Kidney (tissue), 22 donors: ENCODE measurements at places on chromosomes 13 and 19. TPM values are rescaled to one million over a fixed set of nuclear protein-coding genes. Genes with fewer than 3 reads are reported as not detected.

DNA sequence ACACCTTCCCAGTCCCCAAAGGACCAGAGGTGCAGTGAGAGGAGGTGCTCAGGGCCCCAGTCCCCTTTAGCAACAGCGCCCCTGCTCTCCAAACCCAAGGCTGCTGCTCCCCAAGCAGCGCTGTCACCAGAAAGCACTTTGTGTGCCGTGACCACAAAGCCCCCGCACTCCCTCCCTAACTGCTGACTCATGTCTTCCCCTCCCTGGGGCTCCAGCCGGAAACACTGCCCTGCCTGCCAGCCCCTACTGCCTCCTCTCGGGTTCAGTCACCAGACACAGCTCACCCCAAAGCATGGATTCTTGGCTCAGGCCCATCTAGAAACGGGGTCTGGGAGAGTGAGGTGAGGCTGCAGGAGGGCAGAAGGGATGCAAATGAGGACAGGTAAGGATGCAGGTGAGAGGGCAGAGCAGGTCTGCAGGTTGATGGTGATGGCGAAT, 4.9 kb upstream of the TNFSF14 start:
- peak; percentile 54 for DNase-seq

DNA sequence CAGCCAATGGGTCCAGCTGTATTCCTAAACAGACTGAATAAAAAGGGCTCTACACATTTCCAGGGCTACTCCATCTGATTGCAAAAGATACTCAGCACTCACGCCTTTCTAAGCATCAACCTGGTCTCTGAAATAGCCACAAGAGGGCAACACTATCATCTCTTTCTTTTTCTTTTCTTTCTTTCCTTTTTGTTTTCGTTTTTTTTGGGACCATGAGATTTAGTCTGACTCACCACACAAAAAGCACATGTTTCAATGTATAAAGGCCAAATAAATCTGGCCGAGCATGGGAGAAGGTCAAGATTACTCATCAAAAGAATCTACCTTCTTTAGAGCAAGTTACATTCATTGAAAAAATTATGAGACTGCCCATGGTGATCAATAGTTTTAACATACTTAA, 805.6 kb upstream of the ARGLU1 start:
- DNase-seq = no peak

- DNase-seq = no peak
Observed at GRCh38 chr19:15115080-15115479, 7.9 kb downstream of the SYDE1 start.

GRCh38 chr13:33100886-33101285, 84.7 kb downstream of the KL start:
- DNase-seq = no peak

DNA sequence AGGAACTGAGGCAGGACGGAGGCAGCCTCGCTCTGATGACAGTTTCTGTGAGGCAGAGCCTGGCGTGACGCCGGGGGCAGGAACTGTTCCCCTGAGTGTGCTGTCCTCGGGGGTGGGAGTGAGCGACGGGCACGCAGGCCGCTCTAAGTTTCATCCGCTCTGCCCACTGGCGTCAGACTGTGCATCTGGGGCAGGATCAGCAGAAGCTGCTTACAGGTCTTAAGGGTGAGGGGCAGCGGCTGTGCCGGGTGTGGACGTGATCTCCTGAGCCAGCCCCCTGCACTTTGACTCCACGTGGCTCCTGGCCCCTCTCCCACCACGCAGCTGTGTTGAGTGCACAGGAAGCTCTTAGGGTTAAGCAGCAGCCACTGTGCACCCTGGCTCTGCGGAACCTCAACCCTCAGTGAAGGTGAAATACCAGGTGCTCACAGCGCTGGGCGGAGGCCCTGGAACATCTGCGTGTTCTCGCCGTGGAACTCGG, 1.5 kb downstream of the GRK1 start:
- no peak for DNase-seq

DNA sequence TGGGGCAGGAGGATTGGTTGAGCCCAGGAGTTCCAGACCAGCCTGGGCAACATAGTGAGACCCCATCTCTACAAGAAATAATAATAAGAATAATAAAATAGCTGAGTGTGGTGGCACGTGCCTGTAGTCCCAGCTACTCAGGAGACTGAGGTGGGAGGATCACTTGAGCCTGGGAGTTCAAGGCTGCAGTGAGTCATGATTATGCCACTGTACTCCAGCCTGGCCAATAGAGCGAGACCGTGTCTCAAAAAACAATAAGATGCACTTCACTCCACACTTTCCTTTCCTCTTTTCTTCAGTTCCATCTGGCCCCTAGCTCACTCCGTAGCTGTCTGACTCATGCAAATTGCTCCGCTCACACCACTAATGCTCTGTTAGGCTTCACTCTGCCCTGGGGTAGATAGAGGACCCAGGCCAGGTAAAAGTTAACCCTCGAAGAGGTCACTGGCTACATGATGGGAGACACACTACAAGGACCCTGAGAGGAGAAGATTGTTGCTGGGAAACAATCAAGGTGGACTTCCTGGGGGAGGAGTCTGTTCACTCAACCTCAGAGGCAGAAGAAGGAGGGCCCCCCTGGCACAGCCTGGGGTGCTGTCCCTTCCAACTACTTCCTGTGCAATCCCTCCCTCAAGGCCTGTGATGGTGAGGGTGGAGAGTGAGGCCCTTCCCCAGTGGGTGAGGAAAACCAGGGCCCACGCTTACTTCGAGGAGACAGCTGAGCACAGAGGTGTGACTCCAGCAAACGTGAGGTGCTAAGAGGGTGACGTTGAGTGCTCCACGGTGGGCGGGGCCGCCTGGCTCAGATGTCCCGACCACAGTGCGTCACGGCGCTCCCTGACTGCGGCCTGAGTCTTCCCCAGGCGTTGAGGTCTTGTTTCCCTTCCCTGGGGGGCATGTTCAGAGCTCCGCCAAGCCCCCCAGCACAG, 8.8 kb upstream of the TNFSF9 start:
- DNase-seq = no peak

GRCh38 chr13:49629196-49629938, 1.1 kb downstream of the ARL11 start:
- no peak for DNase-seq

DNA sequence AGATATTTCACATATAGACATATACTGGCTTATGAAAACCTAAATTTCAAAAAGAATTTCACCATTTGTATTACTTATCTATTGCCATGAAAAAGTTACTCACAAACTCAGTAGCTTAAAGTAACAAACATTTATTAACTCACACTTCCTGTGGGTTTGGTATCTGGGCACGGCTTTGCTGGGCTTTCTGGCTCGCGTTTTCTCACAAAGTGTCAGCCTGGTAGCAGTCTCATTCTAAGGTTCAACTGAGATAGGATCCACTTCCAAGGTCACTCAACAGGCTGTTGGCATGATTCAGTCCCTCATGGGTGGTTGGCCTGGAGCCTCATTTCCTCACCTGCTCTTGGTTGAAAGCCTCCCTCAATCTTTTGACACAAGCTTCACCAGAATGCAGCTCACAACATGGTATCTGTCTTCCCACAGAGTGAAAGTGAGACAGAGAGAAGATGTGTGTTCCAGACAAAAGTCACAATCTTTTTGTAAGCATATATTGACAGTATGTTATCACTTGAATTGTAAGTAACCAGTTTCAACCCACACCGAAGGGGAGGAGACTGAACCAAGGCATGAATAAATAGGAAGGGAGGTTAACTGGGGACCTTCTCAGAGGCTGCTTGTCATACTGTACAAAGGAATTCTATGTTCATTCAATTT, 1065.8 kb upstream of the SPRY2 start:
- DNase-seq = no peak

DNA sequence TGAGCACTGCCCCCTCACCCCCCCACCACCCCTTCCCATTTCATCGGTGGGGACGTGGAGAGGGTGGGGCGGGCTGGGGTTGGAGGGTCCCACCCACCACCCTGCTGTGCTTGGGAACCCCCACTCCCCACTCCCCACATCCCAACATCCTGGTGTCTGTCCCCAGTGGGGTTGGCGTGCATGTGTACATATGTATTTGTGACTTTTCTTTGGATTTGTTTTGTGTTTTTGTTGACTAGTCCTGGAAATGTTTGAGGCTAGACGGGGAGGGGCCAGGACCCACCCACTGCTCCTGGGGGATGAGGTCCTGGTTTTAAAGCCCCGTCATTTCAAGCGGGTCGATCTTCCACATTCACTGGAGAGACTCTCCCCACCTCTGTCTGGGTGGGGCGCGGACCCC, 3.0 kb upstream of the TEKTIP1 start:
- no peak for DNase-seq

GRCh38 chr13:94984958-94985357, 272.6 kb upstream of the SOX21 start:
- DNase-seq = no peak

- no peak for DNase-seq
Observed at GRCh38 chr13:31282741-31283455, 83.1 kb downstream of the B3GLCT start.

- DNase-seq = no peak
Observed at GRCh38 chr13:48214519-48215121, 18.4 kb upstream of the ITM2B start.

GRCh38 chr13:114281351-114282040, at the start of gene UPF3A:
UPF3A (plus strand) TSS chr13:114281601; CDS start chr13:114281640, 39 bp downstream.
- peak; percentile 97 for DNase-seq

- peak; percentile 34 for DNase-seq
Observed at GRCh38 chr13:32969516-32969941, 46.7 kb upstream of the KL start.

DNA sequence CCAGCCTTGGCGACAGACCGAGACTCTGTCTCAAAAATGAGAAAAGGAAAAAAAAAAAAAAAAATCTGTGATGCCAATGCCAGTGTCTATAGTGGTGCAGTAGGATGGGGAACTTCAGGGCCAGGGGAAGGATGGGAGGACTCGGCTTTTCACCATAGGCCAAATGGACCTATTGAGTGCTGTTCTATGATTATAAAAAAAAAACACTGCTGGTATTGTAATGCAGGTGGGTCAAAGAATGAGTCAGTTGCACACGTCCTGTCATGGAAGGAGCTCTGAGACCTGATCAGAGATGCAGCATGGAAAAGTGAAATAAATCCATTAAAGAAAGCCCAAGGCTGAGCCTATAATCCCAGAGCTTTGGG, 7.0 kb downstream of the DNAJB1 start:
- no peak for DNase-seq

DNA sequence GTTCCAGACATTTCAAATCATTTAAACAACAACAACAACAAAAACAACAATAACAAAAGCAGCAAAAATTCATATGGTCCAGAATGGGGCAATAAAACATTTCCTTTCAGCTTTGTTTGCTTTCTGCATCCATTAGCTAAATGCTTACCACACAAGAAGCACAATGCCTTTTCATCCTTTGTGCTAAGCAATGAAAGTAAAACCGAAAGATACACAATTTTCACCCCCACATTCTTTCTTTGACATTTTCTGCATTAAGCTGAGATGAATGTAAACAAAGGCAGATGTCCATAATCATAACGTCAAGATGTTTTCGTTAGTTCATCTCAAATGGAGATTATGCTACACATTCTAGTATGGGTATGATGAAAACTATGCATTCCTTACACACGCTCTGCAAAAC, 568.5 kb downstream of the SLITRK6 start:
- no peak for DNase-seq

GRCh38 chr13:32989942-32990341, 26.3 kb upstream of the KL start:
- DNase-seq = no peak

- no peak for DNase-seq
Observed at GRCh38 chr13:98749501-98749900, 3.0 kb downstream of the SLC15A1 start.

GRCh38 chr13:53778937-53779336, 750.3 kb downstream of the OLFM4 start:
- no peak for DNase-seq

PNMA8A gene
- 12.5 TPM for polyA plus RNA-seq

GTF2F1 gene
- 44.1 TPM for polyA plus RNA-seq

GPR183 gene
- 1.7 TPM for polyA plus RNA-seq

PGLYRP2 gene
- polyA plus RNA-seq = not detected

PDE4C gene
- polyA plus RNA-seq = not detected

AMER2 gene
- polyA plus RNA-seq = not detected

RPS15 gene
- polyA plus RNA-seq = 1,823 TPM

OSCAR gene
- 0.77 TPM for polyA plus RNA-seq

PRTN3 gene
- not detected for polyA plus RNA-seq

CD22 gene
- polyA plus RNA-seq = 0.82 TPM

CLEC11A gene
- polyA plus RNA-seq = 24.5 TPM

SWSAP1 gene
- 6.2 TPM for polyA plus RNA-seq

CILP2 gene
- polyA plus RNA-seq = not detected
